ENCODE measurements at places on chromosomes 5 and 9.

- peaks cover 29% of the 10 kb centered on the region for H3K27me3 ChIP-seq
- no peak overlapping the region for H3K27ac ChIP-seq
- no peaks in the 10 kb centered on the region for H3K36me3 ChIP-seq
- H3K4me1 ChIP-seq, result no peaks in the 10 kb centered on the region
Observed at GRCh38 chr9:122526602-122527001, 491 bp downstream of the OR1N1 start.

GRCh38 chr9:123246534-123246933 is 21.9 kb downstream of the STRBP start:
- no peak for ATAC-seq
- H3K36me3 ChIP-seq, result peaks cover 17% of the 10 kb centered on the region
- peaks cover 61% of the 10 kb centered on the region for H3K4me1 ChIP-seq
- H3K27me3 ChIP-seq, result no peaks in the 10 kb centered on the region

- peak overlapping the region; percentile 92 for H3K27ac ChIP-seq
- H3K4me3 ChIP-seq, result no peak overlapping the region
- no peak for ATAC-seq
- H3K36me3 ChIP-seq, result peaks cover 5% of the 10 kb centered on the region
Observed at GRCh38 chr9:109977521-109977920, 197.5 kb downstream of the PALM2AKAP2 start.

- peaks cover 55% of the 10 kb centered on the region for H3K4me1 ChIP-seq
- ATAC-seq, result peak; percentile 10
- H3K4me3 ChIP-seq, result peak overlapping the region; percentile 57
- H3K36me3 ChIP-seq, result peaks cover 7% of the 10 kb centered on the region
Observed at GRCh38 chr5:139399501-139400121, 4.3 kb downstream of the SPATA24 start.

GRCh38 chr5:95841914-95842812 is 19.6 kb upstream of the GLRX start:
- H3K36me3 ChIP-seq, result no peaks in the 10 kb centered on the region
- H3K4me3 ChIP-seq, result no peak overlapping the region
- no peaks in the 10 kb centered on the region for H3K27me3 ChIP-seq
- peak overlapping the region; percentile 64 for H3K27ac ChIP-seq
- peaks cover 29% of the 10 kb centered on the region for H3K4me1 ChIP-seq

All from stimulated activated memory B cell treated with anti-CD40 and anti-IgM and Interleukin-4, amounts not matched to agents 10 μg/mL and 1 μg/mL and 100 μg/mL, for 72 hours (primary cell).